ENCODE measurements at places on chromosomes 6 and 20. TPM values are rescaled to one million over a fixed set of nuclear protein-coding genes. Genes with fewer than 3 reads are reported as not detected.

- no peak overlapping the region for H3K27ac ChIP-seq
Measured at GRCh38 chr6:135673501-135674309, 176.2 kb upstream of the AHI1 start.

Gene ADGB
- not detected for polyA plus RNA-seq

DNA sequence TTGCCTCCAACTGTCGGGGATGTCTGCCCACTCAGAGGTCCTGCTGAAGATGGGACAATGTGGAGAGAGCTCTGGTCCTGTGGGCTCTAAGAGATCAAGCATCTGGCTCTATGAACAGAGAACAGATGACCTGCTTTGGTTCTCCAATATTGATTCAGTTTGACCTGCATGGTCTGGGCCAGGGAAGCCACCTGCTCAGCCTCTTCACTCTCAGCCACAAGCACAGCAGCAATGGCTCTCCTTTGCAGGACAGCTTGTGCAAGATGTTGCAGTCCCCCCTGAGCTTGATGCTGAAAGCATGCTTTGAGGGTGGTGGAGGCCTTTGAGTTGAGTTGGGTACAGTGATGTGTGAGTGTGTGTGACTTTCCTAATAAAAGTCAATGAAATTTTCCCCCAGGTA is 18.6 kb upstream of the MCM3 start:
- no peak for DNase-seq
- no peaks in the 10 kb centered on the region for H3K27me3 ChIP-seq
- H3K4me3 ChIP-seq: no peak overlapping the region
- H3K27ac ChIP-seq: no peak overlapping the region

GRCh38 chr6:15495375-15495901 is 167.4 kb downstream of the DTNBP1 start:
- no peak overlapping the region for H3K4me3 ChIP-seq
- DNase-seq: no peak
- H3K27me3 ChIP-seq: no peaks in the 10 kb centered on the region
- no peak overlapping the region for H3K27ac ChIP-seq
- H3K36me3 ChIP-seq: no peaks in the 10 kb centered on the region

DNA sequence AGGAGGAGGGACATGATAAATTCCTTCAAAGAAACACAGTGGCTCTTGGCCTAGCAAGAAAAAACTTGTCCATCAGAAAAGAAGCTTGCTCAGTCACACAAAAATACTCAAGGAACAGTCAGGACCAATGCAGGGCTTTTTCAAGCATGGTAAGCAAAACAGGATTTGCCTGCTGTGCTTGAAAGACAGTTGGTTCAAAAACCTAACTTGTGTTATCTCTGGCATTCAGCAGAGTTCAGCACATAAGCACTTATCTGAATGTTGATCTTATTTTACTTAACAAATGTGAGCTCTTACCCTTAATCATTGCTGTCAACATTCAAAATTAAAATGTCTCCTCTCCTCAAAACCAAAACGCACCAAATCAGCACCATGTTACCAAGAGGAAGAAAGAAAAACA is 38.3 kb downstream of the ATG5 start:
- no peaks in the 10 kb centered on the region for H3K27me3 ChIP-seq
- no peak overlapping the region for H3K27ac ChIP-seq
- H3K4me1 ChIP-seq: no peaks in the 10 kb centered on the region

Gene C20orf144
- not detected for polyA plus RNA-seq

Measured in aorta (tissue), 5 donors.